T-helper 9 cell (primary cell): ENCODE measurements at places on chromosomes 13 and 19.

DNA sequence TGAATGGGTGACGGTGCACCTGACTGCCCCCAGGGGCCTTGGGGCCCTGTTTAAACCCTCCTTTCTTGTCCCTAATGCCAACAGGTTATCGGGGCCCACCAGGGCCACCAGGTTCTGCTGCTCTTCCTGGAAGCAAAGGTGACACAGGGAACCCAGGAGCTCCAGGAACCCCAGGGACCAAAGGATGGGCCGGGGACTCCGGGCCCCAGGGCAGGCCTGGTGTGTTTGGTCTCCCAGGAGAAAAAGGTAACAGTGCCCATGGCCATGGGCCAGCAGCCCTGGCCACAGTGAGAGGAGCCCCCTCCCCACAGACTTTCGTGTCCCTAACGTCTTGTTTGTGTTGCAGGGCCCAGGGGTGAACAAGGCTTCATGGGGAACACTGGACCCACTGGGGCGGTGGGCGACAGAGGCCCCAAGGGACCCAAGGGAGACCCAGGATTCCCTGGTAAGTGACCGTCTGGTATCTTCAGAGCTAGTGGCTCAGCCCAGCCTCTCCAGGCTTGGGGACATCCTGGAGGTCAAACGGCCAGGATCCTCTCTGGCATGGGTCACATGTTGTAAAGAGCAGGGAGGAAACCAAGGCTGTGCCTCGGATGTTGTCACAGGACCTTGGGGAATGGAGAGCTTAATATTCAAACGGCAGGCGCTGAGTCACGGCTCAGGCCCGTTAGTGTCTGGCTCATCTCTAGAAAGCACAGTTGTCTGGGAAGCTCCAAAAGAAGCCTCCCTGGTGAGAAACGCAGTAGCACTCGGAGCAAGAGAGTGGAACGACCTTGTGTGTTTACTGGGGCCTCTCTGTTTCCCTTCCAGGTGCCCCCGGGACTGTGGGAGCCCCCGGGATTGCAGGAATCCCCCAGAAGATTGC is 58.3 kb downstream of the RAB20 start:
- DNase-seq, result no peak

- DNase-seq, result no peak
Measured at GRCh38 chr19:5042556-5042955, 73.6 kb downstream of the KDM4B start.

- no peak for DNase-seq
Measured at GRCh38 chr13:93505104-93505952, 278.7 kb downstream of the GPC6 start.

- no peak for DNase-seq
Measured at GRCh38 chr13:35648201-35648600, 171.7 kb upstream of the MAB21L1 start.

DNA sequence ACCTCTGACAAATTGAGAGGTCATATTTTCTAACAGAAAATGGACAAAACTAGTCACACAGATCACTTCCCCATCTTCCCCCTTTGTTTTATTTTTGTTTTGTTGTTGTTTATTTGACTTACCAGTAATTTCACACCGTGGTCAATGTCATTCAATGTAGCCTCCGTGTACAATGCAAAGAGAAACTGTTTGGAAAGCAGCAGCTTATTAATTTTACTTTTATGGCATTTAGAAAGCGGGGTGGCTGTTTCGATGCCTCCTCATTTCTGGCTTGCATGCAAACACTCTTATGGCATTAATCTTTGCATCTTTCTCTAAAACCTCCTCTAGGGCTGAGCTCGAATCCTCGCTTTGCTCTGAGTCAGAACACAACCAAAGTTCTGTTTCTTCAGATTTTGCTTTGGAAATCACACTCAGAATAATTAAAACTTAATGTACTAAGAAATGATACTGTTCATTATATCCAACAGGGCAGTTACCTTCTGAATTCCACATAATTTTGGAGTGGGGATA is 77.0 kb downstream of the ZNF536 start:
- no peak for DNase-seq

GRCh38 chr13:32983058-32983457 is 33.2 kb upstream of the KL start:
- no peak for DNase-seq

DNA sequence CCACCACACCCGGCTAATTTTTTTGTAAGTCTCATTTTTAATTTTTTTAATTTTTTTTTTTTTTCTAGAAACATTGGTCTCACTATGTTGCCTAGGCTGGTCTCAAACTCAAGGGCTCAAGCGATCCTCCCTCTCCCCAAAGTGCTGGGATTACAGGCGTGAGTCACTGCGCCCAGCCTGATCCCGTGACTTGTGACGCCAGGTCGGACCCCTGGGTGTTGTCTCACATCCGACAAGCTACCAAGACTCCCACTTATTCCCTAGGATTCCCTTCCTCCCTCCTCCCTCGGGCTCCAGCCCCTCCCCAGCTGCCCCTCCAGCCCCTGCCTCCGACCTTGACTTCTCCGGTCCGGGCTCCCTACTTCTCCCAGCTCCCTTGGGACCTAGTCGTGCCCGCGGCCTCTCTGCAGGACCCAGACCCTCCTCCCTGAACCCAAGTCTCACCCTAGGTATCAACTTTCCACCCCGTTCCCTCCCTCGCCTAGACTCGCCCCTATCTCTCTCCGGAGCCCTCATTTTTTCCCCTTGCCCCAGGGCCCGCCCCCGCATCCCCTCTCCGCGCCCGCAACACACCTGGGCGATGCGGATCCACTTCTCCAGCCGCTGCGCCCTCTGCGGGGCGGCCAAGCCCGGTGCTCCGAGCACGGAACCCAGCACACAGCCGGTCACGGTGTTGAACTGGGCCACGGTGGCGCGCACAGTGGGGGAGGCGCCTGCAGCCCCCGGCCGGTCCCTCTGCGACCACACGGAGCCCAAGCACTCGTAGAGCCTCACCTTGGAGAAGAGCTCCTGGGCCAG is 13.1 kb downstream of the RGL3 start:
- DNase-seq, result no peak
